ENCODE measurements at places on chromosomes 12 and 14.

DNA sequence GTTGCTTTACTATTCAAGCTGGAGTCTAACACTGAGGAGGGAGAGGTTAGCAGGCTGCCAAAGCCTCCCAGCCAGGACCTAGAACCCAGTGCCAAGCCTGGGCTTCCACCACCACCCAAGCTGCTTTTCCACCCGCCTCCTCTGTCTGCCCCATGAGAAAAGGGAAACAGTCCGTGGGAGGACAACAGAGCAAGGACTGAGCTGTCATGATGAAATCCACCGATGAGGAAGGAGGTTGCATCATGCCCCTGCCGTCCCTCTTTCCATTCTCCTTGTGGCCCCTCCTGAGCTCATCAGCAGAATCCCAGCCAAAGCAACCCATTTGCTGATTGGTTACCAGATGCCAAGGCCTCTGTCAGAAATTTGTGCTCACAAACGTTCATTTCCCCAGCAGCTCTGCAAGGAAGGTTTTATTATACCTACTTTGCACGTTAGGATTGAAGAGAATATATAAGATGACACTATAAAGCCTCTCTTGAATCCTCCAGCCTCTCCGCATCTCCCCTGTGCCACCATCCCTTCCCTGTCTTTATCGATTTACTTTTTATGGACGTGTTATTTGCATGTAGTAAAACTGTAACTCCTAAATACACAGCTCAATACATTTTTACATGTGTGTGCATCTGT lies 6.3 kb upstream of the SERPINA1 start:
- DNase-seq, result no peak

DNA sequence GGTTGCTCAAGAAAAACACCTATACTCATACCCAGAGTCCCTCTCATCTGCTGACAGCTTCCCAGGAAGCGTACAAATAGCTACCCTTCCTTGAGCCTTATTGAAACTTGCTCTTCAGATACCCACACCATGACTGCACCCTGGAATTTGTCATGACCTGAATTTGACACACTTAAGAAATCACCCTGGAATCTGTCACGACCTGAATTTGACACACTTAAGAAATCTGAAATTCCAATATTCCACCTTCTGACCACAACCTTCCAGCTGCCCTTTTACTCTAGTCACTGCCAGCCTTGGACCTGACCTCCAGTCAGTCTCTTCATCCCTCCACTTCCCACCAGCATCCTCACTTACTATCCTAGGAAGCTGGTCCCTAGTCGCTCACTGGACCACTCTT lies 1.1 kb upstream of the HAL start:
- DNase-seq, result no peak

- no peak for DNase-seq
Observed at GRCh38 chr14:75646762-75647161, 13.9 kb downstream of the ERG28 start.

DNA sequence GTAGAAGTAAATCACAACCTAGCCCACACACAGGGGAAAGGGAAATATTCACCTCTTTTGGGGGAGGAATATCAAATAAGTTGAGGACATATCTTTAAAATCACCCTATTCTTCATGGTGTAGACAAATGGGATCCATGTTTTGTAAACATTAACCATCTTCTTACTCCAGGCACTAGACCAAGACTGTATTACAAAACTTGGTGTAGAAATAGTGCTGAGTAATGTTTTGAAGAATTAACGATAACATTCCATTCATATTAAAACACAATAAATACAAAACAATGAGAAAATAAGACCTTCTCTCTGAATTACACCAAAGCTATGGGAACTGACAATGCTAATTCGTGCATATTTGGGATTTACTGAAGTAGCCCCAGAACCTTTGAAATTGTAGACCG lies 633.6 kb downstream of the BCL11B start:
- DNase-seq, result no peak

- DNase-seq, result no peak
Observed at GRCh38 chr12:46785382-46785781, 40.4 kb downstream of the SLC38A4 start.

GRCh38 chr14:68521961-68522509 lies 270.8 kb downstream of the ZFP36L1 start:
- no peak for DNase-seq

- no peak for DNase-seq
Observed at GRCh38 chr12:118023301-118023860, 6.9 kb downstream of the RFC5 start.

Measured in fibroblast of skin of left biceps (primary cell).